ENCODE measurements at places on chromosomes 3 and 15. TPM values are rescaled to one million over a fixed set of nuclear protein-coding genes. Genes with fewer than 3 reads are reported as not detected.

The ALDH1A2 gene
- 0.30 TPM for total RNA-seq

The C3orf20 gene
- not detected for total RNA-seq

The TMED3 gene
- 134 TPM for total RNA-seq

The CLDN16 gene
- 0.23 TPM for total RNA-seq

The SLC9A9 gene
- 2.8 TPM for total RNA-seq

The MEIS2 gene
- 63.4 TPM for total RNA-seq

The SCN5A gene
- 0.30 TPM for total RNA-seq

The ITPKA gene
- 0.59 TPM for total RNA-seq

The CDHR4 gene
- not detected for total RNA-seq

The REC114 gene
- not detected for total RNA-seq
